ENCODE measurements at places on chromosomes 2 and 18.

- no peak for DNase-seq
Measured at GRCh38 chr18:32610176-32610575, 139.5 kb upstream of the GAREM1 start.

GRCh38 chr2:8851811-8852560 lies 14.6 kb upstream of the KIDINS220 start:
- no peak for DNase-seq

GRCh38 chr2:8677646-8678592 lies 3.9 kb upstream of the ID2 start:
- peak; percentile 70 for DNase-seq

GRCh38 chr2:188659656-188660406 lies 314.3 kb upstream of the COL3A1 start:
- peak; percentile 19 for DNase-seq

DNA sequence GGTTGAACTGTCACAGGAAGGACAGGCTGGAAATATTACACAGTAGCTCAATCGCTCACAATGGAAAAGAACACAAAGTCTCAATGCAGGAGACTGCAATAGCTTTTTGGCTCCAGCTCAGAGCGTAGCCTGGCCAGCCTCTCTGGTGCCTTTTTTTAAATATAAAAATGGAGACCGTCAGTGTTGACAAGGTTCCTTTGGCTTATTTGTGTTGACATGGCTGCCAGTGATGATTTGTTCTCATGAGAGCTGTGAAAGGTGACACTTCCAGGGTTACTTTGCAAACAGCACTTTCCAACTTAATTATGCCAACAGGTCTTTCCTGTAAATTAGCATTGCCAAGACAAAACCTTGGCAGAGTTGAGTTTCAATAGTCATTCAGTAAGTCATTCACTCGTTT lies 70.8 kb downstream of the KCNE4 start:
- no peak for DNase-seq

GRCh38 chr2:8241317-8241716 lies 440.5 kb upstream of the ID2 start:
- DNase-seq = no peak

GRCh38 chr2:11458753-11459152 lies 7.2 kb downstream of the E2F6 start:
- DNase-seq = no peak

All from A549 (cell line).